Mucosa of gallbladder (tissue), 1 donor: ENCODE measurements at places on chromosomes 6 and 20. TPM values are rescaled to one million over a fixed set of nuclear protein-coding genes. Genes with fewer than 3 reads are reported as not detected.

Gene TCP11
- not detected for total RNA-seq

Gene POPDC3
- 0.26 TPM for total RNA-seq

Gene DZANK1
- 3.3 TPM for total RNA-seq

Gene HLA-DQA1
- 38.8 TPM for total RNA-seq

- DNase-seq, result no peak
These were observed 13.2 kb upstream of the PXDC1 start for GRCh38 chr6:3764516-3765335.

DNA sequence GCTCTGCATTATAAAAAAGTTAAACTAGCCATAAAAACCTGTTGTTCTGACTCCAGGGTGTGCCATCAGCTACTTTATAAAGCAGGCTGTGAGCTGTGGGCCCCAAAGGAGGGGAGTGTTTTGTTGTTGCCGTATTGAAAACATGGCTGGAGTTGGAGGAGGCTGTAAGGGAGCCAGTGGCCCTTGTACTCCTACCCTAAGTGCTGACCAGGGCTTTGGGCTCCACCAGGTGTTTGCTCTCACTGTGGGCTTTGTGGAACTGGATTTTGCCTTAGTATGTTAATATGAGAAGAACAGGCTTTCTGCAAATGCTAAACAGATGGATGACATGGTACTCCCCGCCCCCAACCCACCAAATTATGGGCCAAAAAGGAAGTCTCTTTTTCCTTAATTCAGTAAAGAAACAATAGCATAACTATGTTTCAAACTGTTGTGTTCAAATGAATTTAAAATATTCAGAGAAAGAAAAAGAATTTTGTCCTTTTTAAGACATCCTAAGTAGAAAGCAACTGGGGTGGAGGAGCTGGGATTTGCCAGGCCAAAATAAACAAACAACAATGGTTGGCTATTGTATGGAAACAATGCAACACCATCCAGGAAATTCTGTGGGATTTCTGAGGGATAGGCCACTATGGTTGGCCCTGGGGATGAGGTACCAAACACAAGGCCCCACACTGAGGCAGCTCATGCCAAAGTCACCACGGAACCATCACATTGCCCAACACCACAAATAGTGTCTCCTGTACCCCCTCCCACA lies 63.3 kb downstream of the PLCG1 start:
- no peak for DNase-seq

- no peak for DNase-seq
These were observed 23.8 kb upstream of the PLEKHG1 start for GRCh38 chr6:150575836-150576235.

DNA sequence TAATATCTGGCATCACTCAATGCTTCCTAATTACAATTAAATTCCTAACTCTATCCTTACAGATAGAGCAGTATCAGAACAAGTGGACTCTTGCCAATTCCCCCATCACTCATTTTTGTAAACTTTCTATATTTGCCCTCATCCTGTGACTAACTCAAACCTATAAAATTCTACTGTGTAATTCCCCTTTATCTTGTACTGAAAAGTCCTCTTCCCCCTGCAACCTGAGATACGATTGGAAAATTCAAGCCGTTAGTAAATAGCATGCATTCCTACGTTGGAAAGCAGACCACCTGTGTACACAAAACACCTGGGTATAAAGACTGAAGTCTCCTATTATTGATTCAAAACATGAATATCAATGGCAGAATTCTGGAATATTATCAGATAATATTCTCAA lies 70.4 kb upstream of the KCNQ5 start:
- no peak for DNase-seq
